ENCODE measurements at places on chromosomes 6 and 20.

DNA sequence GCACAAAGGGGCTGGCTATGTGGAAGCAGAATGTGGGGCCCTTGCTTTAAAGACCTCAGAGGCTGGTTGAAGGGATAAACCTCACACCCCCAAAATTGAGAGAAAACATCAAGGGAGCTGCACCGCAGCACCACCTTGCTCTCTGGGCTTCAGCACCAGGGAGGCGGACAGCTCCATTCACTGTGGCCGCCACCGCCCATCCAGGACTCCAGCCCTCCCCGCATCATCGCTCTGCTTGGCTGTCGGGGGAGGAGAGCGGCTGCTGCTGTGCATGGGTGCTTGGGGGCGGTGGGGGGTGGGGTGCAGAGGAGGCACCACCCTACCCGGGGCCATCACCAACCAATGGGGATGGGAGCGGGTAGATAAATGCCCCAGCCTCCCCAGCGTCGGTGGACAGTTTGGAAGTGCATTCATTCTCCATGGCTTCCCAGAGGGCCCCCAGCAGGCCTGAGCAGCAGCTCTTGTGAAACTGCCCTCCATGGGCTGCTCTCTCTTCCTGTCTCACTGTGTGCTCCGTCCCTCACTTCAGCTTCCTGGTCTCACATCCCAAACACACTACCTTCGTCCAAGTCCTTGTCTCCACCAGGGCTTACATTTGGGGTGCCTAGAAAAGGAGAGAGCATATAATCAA lies 75.7 kb upstream of the BHLHE23 start:
- DNase-seq = peak; percentile 51

DNA sequence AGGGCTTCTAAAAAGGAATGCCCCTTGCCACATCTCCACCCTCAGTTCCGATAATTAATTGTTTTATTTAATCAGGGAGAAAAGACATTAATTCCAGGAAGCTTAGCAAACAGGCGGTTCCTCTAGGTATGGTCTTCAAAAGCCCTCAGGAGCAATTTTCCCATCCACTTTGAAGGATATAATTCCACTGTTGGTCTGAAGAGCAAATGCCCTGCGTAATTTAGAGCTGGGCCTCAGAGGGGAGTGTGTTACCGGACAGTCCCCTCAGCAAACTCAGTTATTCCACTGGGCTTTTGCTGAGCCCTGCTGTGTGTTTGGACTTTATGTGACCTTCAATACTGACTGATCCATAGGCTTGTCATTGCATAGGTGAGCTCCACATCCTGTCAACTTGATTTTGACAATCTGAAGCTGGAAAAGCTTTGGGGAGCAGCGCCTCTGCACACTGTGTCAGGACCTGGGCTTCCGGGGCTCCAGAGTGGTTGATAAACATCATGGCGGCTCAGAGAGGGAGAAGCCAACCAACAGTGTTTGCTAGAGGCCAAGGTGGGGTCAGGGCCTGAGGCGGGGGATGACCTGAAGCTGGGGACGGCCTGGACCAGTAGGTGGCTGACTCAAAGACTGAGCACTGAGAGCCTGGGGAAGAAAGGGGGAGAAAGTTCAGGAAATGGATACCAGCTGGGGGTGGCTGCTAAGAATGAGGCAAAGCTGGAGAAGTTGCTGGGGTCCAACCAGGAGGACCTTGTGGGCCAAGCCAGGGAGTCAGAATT lies 43.5 kb downstream of the PPP1R14C start:
- no peak for DNase-seq

- DNase-seq = no peak
Measured at GRCh38 chr20:35597186-35597585, 18.4 kb upstream of the SPAG4 start.

DNA sequence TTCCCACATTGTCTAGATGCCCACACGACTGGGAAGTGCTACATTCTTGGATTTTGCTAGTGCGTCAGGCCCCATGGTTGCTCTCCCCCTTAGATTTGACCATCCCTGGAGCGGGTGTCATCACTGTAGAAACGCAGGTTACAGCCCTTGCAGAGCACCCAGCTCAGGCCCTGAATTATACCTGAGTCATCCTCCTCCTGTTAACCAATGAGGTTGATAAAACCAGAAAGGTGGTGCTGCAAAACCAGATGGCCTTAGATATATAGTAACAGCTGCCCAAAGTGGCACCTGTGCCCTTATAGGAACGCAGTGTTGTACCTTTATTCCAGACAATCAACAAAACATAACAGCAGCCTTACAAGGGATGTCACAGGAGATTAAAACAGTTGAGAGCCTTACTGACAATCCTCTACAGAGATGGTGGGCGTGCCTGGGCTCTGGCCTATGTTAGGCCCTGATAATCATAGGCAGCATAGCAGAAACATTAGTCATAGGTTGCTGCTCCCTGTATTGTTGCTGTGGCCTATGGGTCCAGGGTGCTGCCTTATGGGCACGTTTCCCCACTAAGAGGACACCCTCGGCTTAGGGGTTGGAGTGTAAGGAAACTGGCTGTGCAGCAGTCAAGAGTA lies 33.6 kb upstream of the HSF2 start:
- peak; percentile 6 for DNase-seq

DNA sequence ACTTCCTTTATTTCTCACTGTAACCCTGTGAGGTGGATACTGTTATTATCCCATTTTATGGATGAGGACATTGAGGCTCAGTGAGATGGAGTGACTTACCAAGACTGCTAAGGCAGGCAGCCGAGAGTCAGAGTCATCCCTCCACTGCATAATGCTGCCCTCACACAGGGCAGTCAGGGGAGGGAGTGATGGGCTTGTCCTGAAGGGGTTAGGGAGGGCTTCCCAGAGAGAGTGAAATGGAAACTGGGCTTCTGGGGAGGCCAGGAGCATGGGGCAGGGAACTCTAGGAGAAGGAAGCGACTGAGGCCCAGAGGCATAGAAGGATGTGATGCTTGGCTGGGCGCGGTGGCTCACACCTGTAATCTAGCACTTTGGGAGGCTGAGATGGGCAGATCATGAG lies 31.1 kb downstream of the TM9SF4 start:
- no peak for DNase-seq

DNA sequence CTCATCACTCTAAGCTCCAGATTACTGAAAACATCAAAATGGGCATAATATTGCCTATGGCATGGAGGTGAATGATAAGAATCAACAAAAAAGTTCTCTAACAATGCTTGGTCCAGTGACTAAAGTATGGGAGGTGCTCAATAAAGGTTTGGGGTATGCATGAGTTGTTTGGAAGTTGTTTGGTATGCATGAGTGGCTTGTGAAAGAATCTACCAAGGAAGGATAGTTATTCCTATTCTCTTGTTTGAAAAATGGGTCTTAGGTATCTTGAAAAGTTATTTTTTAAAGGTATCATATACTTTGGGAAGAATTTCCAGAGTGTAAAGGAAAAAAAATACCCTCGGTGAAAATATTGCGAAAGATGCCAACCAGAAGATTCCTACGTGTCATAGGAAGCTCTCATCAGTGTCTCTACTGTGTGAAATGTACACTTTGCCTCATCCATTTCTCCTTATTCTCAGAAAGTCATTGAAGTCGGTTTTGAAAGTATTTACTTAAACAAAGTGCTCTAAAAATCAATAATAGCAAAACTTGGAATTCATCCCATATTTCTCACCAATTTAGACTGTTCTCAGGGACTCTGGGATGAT lies 449.8 kb downstream of the ADGRB3 start:
- no peak for DNase-seq

GRCh38 chr6:146923205-146923833 lies 280.9 kb upstream of the STXBP5 start:
- no peak for DNase-seq

DNA sequence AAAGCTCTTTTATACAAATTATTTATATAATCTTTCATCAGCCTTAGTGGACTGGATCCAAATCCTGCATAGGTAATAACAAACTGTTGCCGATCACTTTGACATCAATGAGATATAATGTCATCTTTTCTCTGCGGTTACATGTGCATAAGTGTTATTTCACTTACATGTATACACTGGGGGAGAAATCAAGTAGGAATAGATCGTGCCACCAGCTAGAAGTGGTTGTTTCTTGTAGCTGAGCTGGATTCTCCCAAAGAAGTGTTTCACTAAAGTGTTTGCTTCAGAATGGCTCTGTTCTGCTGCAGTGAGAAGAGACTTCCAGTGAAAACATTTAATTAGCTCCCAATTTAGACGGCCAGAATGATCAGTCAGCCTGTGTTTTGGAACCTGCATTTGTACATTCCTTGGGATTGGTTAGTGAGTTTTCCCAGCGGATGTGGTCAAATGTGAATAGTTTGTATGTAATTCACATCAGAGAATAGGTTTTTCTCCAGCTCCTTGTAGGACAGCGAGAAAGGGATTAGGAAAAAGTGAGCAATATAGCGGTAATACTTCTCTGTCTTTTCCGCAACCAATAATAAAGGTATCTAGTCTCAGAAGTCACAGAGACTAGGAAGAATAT lies 163.1 kb upstream of the CCN2 start:
- DNase-seq = no peak

DNA sequence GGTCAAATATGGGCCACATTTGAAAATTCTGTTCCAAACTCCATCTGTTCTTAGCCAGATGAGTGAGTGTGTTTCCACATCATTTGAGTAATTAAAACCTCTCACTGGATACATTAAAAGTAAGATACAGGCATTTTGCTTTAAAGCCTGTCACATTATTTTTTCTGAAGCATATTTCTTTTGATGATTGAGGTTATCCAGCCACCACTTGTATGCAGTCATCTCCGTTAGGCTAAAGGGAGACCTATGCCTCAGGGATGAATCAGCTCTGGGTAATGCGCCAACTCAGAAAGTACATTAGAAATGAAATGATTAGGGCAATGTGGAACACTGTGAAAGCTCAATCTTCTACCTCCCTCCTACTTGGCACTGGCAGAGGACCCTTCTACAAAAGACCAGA lies 90.7 kb downstream of the SNAP25 start:
- peak; percentile 37 for DNase-seq

- peak; percentile 47 for DNase-seq
Measured at GRCh38 chr6:154932515-154933027, 62.5 kb upstream of the TIAM2 start.

DNA sequence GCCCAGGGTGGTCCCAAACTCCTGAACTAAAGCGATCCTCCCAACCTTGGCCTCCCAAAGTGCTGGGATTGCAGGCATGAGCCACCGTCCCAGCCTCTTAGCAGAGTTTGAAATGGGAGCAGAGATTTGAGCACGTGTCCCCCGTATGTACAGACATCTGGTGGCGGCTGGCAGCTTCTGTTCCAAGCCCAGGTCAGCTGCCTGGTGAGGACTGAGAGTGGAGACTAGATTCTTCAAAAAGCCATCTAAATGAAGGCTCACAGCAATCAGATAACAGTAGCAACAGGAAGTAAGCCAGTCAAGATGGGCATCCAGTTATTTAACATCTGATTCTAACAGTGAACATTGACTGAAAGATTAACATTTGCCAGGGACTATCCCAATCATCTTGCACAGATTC lies 128.1 kb upstream of the AKAP12 start:
- no peak for DNase-seq

DNA sequence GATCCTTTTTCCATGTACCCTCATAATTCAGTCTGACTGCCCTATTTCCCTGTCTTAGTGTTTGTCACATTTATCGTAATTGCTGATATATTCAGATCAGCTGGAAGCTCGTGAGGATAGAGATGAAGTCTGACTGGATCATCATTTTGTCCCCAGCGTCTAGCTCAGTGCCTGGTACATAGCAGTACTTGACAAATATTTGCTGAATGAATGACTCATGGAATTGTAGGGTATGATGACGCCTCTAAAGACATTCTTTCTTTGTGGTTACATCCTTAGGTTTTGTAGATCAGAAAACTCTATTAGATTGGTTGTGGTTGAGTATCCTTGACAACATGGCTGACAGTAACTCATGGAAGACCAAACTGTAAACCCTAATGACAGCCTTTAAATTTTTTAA lies 68.9 kb downstream of the MTHFD1L start:
- DNase-seq = no peak

DNA sequence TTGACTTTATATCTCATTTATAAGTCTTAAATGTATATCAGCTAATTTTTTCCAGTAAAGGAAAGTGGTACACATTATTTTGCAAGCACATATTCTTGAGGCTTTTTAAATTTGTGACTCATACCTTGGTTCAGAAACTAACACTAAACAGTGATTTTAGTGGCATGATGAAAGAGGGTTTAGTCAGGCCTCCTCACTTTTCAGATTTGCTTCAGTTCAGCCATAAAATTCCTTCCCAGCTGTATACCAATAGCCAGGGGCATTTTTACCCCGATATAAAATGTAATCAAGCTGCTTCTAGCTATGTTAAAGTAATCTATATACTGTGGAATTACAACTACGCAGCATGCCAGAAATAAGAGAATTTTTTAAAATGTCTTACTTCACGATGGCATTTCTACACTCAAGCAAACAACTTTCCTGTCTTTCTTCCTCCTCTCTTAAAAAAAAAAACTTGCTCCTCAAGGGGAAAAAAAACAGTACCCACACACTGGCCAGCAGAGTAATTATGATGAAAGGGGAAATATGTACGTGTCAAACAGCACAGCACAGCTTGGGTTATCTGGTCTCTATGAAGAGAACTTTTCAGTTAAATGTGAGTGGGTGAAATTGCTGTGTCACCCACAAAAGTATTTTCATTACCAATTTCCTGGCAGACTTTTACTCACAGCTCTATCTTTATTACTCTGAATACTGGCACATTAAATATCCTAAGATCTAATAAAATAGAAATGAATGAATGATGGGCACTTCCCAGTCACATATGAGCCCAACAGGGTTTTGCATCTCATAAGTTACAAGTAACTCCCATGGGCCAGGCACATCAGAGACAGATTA lies 244.8 kb upstream of the TENT5A start:
- DNase-seq = no peak

- DNase-seq = no peak
Measured at GRCh38 chr6:159804504-159804903, 4.4 kb downstream of the PNLDC1 start.

DNA sequence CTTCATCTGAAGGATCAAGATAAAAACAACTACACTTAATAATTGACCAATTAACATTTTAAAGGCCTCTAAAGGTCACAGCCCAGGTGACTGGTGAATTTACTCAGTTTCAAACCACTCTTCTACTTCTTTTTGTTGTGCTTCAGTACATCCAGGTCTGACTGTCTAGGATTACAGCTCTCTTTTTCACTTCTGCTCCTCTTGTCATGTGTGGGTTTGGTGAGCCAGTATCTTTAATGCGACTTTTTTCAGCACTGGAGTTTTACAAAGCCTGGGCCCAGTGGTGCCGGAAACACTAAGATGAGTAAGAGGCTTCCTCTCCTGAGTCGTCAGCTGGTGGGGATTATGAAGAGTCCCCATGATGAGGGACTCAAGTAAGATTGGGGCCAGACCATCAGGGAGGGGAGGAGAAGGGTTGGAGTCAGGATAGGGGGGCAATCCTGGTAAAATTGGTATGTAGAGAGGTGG lies 27.0 kb downstream of the HECA start:
- DNase-seq = no peak

- DNase-seq = no peak
Measured at GRCh38 chr6:3102875-3103274, 15.6 kb upstream of the BPHL start.

Data from H54 (cell line).